ENCODE measurements at places on chromosomes 3 and 15. TPM values are rescaled to one million over a fixed set of nuclear protein-coding genes. Genes with fewer than 3 reads are reported as not detected.
A peak's percentile ranks its signal among the peaks of the same experiment; 100 is the strongest.

The CCDC39 gene
- total RNA-seq, result not detected

The LRRIQ4 gene
- not detected for total RNA-seq

The GABRR3 gene
- not detected for total RNA-seq

The OXTR gene
- 1.5 TPM for total RNA-seq

The CSTA gene
- total RNA-seq, result 0.35 TPM

- no peaks in the 10 kb centered on the region for H3K36me3 ChIP-seq
- no peak for DNase-seq
- H3K4me1 ChIP-seq, result peaks cover 57% of the 10 kb centered on the region
- no peaks in the 10 kb centered on the region for H3K27me3 ChIP-seq
- H3K27ac ChIP-seq, result no peak overlapping the region
- H3K4me3 ChIP-seq, result no peak overlapping the region
Measured at GRCh38 chr3:141269961-141270360, 38.3 kb downstream of the PXYLP1 start.

DNA sequence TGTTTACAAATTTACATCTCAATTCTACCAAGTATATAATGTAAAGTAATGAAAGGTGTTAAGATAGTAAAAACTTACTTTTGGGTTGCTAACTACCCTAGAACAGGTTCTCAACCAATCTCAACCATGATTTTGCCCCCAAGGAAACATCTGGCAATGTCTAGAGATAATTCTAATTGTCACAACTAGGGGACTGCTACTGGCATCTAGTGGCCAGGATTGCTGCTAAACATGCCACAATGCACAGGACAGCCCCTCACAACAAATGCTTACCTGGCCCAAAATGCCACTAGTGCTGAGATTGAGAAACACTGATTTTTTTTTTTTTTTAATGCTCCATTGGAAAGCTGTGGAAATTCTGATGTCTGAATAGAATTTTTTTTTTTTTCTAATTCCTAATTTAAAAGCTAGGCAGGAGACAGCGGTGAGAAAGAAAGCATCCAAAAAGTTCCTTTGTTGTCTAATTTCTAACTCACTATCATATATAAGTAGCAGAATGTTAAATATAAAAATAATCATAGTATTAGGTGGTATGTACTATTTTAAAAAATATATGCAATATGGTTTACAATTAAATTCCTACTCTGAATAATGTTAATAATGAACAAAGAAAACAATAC is 81.5 kb downstream of the TJP1 start:
- no peak overlapping the region for H3K4me3 ChIP-seq
- no peak for DNase-seq
- no peaks in the 10 kb centered on the region for H3K36me3 ChIP-seq
- H3K4me1 ChIP-seq, result peaks cover 6% of the 10 kb centered on the region
- H3K27me3 ChIP-seq, result peaks cover 24% of the 10 kb centered on the region

GRCh38 chr3:57848177-57848738 is 92.1 kb downstream of the SLMAP start:
- H3K27me3 ChIP-seq, result no peaks in the 10 kb centered on the region
- H3K4me1 ChIP-seq, result no peaks in the 10 kb centered on the region
- H3K4me3 ChIP-seq, result no peak overlapping the region
- no peak overlapping the region for H3K27ac ChIP-seq
- H3K36me3 ChIP-seq, result no peaks in the 10 kb centered on the region

DNA sequence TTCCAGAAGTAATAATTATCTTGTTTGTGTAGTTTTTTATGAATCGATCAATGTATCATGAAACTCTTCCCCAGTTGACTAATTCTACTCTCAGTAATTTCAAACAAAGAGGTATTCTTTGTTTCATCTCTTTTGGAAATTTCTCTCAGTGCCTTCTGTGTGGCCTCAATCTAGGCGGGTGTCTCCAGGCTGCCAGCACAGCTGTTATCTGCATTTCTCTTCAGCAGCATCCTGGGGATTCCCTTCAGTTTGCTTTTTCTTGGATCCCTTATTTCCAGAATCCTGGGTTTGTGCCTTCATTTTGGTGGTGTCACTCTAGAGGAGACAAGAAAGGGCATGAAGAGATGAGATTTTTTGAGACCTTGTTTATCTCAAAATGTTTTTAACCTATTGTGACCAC is 22.7 kb downstream of the NIPA2 start:
- H3K4me3 ChIP-seq, result no peak overlapping the region
- no peaks in the 10 kb centered on the region for H3K27me3 ChIP-seq

GRCh38 chr3:172466553-172467130 is 18.4 kb upstream of the GHSR start:
- no peak for DNase-seq
- peaks cover 19% of the 10 kb centered on the region for H3K27me3 ChIP-seq
- H3K4me3 ChIP-seq, result no peak overlapping the region
- no peaks in the 10 kb centered on the region for H3K36me3 ChIP-seq

GRCh38 chr3:177307391-177307790 is 110.1 kb upstream of the TBL1XR1 start:
- peaks cover 4% of the 10 kb centered on the region for H3K27me3 ChIP-seq
- no peak for DNase-seq
- peaks cover 12% of the 10 kb centered on the region for H3K4me1 ChIP-seq
- H3K36me3 ChIP-seq, result peaks cover 17% of the 10 kb centered on the region

DNA sequence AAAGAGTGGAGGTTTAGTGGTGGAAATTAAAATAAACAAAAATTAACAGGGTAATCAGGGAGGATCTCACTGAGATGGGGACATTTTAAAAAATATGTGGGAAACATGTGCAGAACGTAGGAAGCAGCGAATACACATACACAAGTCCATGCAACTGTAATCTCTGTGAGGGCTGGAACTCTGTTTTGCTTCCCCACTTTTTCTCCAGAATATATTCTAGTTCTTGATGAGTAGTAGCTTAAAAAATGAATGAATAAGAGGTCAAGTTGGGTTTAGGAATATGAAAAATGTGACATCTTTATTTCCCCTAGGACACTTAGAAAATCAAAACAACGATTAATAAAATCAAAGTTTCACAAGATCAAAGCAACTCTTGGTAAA is 312.2 kb upstream of the ZNF717 start:
- H3K4me3 ChIP-seq, result no peak overlapping the region
- H3K36me3 ChIP-seq, result no peaks in the 10 kb centered on the region
- H3K27ac ChIP-seq, result no peak overlapping the region
- H3K4me1 ChIP-seq, result no peaks in the 10 kb centered on the region
- H3K27me3 ChIP-seq, result no peaks in the 10 kb centered on the region

GRCh38 chr15:92989470-92989869 is 89.3 kb downstream of the CHD2 start:
- no peak overlapping the region for H3K4me3 ChIP-seq
- H3K27me3 ChIP-seq, result no peaks in the 10 kb centered on the region
- no peak for DNase-seq
- peaks cover 31% of the 10 kb centered on the region for H3K36me3 ChIP-seq

GRCh38 chr3:172074586-172074985 is 35.2 kb downstream of the FNDC3B start:
- no peaks in the 10 kb centered on the region for H3K4me1 ChIP-seq
- H3K4me3 ChIP-seq, result no peak overlapping the region
- no peaks in the 10 kb centered on the region for H3K36me3 ChIP-seq

GRCh38 chr15:58932710-58933280 is 684 bp downstream of the SLTM start:
- no peak for DNase-seq
- H3K4me1 ChIP-seq, result peaks cover 25% of the 10 kb centered on the region
- H3K27me3 ChIP-seq, result no peaks in the 10 kb centered on the region
- H3K27ac ChIP-seq, result peak overlapping the region; percentile 100
- H3K36me3 ChIP-seq, result peaks cover 15% of the 10 kb centered on the region
- H3K4me3 ChIP-seq, result peak overlapping the region; percentile 98

DNA sequence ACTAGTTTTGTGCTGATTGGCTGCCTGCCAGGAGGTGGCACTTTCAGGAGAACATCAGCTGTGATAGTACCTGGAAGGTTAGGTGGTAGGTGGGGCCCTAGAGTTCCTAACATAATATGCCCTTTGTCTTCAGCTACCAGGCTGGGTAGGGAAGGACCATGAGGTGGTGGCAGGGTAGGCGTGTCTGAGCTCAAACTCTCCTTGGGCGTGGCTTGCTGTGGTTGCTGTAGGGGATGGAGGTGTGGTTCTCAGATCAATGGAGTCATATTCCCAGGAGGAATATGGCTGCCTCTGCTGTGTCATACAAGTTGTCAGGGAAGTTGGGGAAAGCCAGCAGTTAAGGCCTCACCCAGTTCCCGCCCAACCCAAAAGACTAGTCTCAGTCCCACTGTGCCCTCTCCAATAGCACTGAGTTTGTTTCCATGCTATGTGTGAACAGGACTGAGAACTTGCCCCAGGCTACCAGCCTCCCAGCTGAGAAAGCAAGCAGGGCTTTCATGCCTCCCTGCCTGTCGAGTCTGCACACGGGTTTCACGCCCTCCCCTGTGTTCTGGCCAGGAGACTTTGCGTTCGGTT is 107.7 kb downstream of the CHCHD4 start:
- no peak overlapping the region for H3K27ac ChIP-seq
- no peak for DNase-seq
- peaks cover 19% of the 10 kb centered on the region for H3K27me3 ChIP-seq

DNA sequence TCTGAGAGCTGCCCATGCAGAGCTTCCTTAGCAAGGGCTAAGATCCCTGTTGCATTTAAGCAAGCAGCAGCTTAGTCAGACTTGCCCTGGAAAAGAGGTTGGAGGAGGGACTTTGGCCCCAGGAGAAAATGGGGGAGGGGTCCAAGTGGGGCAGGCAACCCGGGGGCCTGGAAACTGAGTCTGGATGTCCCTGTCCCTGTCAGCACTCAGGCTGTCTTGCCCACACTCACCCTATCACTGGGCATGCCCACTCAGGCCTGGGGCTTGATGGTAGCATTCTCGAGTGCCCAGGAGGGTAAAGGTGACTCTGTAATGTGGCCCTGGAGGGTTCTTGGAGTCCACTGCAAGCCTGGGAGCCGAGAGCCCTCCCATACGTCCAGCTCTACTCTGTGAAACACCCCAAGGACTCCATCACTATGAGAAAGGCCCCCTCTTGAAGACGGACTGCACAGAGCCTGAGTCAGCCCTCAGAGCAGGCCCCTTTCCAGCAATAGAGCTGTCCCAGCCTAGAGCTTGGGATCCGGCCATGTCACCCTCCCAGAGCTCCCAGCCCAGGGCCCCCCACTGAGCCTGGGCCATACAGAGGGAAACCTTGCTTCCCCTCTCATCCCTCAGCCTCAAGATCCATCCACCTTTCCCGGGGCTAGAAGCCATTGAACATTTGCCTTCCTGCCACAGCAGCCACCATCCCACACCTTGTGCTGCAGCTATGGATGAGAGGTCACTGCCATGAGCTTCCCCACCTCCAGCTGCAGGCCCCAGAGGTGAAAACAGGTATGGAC is 13.4 kb downstream of the MYL3 start:
- H3K27ac ChIP-seq, result no peak overlapping the region
- no peaks in the 10 kb centered on the region for H3K4me1 ChIP-seq
- H3K36me3 ChIP-seq, result no peaks in the 10 kb centered on the region
- DNase-seq, result no peak
- no peak overlapping the region for H3K4me3 ChIP-seq
- no peaks in the 10 kb centered on the region for H3K27me3 ChIP-seq

DNA sequence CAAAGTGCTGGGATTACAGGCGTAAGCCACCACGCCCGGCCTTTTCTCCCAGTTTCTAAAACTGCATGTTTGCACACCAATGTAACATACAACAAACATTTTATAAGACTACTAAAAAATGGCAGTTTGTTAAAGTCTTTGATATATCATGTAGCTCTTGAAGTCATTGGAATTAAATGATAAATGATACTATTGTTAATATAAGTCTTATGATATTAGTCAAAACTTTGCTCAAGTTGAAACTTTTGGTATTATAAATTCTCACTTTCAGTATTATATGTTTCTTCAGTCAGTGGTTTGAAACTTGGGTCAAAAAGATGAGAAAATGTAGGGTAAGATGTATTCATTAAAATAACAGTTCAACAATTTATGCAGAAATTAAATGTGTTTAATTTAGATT is 117.6 kb upstream of the TBL1XR1 start:
- no peak for DNase-seq
- H3K36me3 ChIP-seq, result peaks cover 9% of the 10 kb centered on the region
- peak overlapping the region; percentile 47 for H3K27ac ChIP-seq
- H3K4me1 ChIP-seq, result peaks cover 28% of the 10 kb centered on the region

DNA sequence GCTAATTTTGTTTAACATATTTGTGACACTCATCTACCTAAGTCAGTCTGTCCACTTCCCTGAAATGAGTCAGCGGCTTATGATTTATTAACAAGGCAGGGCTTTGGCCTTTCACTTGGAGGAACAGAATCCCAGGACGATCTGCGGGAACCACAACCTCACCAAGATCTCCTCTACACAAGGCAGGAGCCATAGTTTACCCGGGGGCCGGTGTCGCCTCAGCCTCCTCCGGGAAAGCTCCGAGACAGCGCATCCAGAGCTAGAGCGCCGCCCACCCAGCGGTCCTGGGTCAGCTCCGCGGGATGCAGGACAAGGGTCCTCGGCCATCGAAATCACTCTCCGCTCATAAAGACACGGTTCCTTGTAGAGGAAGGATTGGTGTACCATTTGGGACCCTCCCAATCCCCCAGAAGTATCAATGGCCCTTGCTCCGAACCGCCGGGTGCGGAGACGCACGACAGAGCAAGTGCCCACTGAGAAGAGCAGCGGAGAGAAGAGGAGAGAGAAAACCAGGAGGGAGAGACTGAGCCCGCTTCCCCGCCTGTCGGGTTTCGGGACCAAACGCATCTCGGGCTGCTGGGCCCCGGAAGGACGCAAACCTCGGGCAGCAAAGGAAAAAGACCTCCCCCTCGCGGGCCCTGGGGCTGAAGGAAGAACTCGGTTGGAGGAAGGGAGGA is 13.1 kb upstream of the ALCAM start:
- peaks cover 71% of the 10 kb centered on the region for H3K27me3 ChIP-seq
- DNase-seq, result no peak
- peak overlapping the region; percentile 65 for H3K4me3 ChIP-seq
- peaks cover 20% of the 10 kb centered on the region for H3K4me1 ChIP-seq
- no peak overlapping the region for H3K27ac ChIP-seq
- peaks cover 3% of the 10 kb centered on the region for H3K36me3 ChIP-seq

DNA sequence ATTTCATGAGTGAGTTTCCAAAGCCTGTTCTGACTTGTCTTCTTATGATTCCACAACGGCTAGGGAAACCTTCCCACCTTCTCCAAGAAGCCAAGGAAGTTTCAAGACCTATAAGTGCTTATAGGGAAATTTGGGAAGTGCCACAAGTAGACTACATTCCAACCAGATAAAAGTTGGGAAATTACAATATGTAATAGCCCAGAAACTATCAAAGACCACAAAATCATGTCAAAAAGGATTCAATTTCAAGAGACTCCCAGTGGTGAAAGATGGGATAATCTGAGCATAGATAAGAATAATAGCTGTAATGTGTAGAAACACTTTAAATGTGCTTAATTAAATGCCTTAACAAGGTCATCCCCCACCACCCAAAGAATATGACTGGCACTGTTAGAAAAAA is 169.2 kb upstream of the SLC2A2 start:
- H3K4me3 ChIP-seq, result no peak overlapping the region
- no peak overlapping the region for H3K27ac ChIP-seq

DNA sequence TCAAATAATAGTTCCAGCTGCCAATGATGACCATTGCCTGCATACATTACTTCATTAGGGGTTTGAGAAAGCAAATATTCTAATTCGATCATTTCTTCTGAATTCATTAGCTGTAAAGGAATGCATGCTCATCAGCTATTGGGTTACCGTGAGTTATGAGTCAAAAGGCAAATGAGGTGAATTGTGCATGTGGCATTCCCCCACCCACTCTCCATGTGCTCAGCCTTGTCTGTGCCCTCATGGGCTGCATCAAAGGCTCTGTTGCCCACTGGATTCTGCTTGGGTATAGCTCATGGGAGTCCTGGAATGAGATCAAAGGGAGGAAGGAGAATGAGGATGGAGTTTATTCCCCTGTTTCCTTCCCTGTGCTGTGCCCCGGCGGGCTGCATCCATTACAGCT is 99.3 kb upstream of the CHRNA7 start:
- no peak overlapping the region for H3K4me3 ChIP-seq
- H3K27me3 ChIP-seq, result peaks cover 25% of the 10 kb centered on the region
- DNase-seq, result peak; percentile 34
- H3K27ac ChIP-seq, result no peak overlapping the region
- no peaks in the 10 kb centered on the region for H3K36me3 ChIP-seq

GRCh38 chr3:17059989-17060550 is 175.3 kb downstream of the PLCL2 start:
- no peak for DNase-seq
- no peaks in the 10 kb centered on the region for H3K27me3 ChIP-seq
- no peak overlapping the region for H3K27ac ChIP-seq
